ENCODE measurements at places on chromosomes 2 and 18.

- no peak for DNase-seq
These were observed 40.2 kb downstream of the MYOM1 start for GRCh38 chr18:3179430-3180089.

DNA sequence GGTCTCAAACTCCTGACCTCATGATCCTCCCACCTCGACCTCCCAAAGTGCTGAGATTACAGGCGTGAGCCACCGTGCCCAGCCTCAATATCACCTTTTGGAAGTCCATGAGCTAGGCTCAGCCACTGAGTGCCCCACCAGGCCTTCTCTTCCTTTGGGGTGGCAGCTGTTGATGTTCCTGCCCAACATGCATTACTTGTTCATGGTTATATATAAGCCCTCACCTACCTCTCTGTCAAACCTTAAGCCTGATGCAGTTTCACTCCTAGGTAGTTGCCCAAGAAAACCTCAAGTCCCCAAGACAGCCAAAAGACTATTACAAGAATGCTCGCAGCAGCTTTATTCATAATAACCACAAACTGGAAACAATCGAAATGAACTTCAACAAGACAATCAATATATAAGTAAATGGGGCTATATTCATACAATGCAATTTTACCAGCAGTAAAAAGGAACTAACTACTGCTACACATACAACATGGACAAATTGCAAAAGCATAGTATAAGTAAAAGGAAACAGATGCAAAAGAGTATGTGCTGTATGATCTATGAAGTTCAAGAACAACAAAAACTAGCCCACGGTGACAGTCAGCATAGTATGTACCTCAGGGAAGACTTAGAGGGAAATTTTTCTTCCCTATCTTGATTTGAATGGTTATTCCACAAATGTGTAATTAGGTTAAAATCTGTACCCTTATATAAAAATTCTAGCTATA, 59.6 kb upstream of the REL start:
- DNase-seq, result peak; percentile 54

DNA sequence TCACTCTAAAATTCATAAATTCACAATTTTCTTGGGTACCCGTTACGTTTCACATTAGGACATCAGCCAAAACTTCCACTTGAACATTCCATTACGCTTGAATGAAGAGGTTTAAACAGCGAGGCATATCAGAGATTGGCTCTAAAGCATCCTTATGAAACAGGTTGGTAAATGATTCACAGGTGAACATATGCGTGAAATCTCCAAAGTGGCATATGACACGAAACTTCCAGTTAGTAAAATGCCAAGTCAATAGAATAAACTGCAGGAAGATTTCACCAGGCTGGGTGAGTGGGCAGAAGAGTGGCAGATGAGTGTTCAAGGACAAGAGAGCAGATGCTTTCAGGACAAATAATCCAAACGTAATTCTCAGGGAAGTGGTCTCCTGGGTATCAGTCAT, 33.9 kb upstream of the GLS start:
- DNase-seq, result no peak

GRCh38 chr2:97764559-97765263, 51.3 kb downstream of the ZAP70 start:
- DNase-seq, result no peak

DNA sequence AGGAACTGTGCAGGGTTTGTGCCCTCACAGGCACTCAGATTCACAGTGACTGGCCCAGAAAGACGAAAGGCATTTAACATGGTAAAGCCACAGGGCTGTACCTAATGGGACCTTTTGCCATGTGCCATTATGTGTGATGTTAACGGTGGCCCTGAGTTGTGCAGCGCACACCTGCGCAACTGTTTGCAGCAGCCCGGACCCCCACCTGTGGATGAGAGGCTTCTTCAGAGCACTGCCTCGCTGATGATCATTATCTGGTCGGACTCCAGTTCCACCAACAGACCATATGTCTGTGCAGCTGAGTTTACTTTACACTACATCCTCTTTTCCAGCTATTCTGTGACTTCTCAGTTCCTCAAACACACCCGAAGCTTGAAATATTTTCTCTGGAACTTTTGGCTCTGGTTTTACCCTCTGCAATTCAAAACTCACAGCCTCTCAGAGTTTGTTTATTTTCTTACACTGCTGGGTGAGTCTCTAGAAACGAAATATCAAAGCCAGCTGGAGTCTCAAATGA, 35.6 kb upstream of the UBE2F start:
- DNase-seq, result no peak

DNA sequence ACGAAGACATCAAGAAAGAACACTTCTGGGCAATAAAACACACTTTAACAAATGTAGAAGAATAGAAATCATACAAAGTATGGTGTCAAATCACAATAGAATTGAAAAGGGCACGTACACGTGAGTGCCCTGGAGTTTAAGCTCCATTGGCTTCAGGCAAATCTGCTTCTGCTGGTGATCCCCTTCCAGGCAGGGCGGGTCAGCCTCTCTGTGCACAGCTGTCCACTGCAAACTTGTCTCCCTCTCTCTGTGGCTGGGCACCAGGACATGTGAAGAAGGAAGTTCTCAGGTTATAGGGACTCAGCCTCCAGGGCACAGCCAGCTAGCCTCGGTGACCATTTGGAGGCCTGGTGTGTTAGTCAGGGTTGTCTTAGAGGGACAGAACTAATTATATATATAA, 66.0 kb downstream of the ST3GAL5 start:
- DNase-seq, result no peak

- DNase-seq, result no peak
These were observed 39.9 kb downstream of the MAP3K2 start for GRCh38 chr2:127347734-127348392.

- no peak for DNase-seq
These were observed 640.9 kb upstream of the SETBP1 start for GRCh38 chr18:44039826-44040225.

- no peak for DNase-seq
These were observed 592 bp downstream of the PSD4 start for GRCh38 chr2:113174376-113174750.

All from activated CD8-positive, alpha-beta memory T cell treated with anti-CD3 and anti-CD28 coated beads for 24 hours (primary cell).